ENCODE measurements at places on chromosomes 4 and X.

DNA sequence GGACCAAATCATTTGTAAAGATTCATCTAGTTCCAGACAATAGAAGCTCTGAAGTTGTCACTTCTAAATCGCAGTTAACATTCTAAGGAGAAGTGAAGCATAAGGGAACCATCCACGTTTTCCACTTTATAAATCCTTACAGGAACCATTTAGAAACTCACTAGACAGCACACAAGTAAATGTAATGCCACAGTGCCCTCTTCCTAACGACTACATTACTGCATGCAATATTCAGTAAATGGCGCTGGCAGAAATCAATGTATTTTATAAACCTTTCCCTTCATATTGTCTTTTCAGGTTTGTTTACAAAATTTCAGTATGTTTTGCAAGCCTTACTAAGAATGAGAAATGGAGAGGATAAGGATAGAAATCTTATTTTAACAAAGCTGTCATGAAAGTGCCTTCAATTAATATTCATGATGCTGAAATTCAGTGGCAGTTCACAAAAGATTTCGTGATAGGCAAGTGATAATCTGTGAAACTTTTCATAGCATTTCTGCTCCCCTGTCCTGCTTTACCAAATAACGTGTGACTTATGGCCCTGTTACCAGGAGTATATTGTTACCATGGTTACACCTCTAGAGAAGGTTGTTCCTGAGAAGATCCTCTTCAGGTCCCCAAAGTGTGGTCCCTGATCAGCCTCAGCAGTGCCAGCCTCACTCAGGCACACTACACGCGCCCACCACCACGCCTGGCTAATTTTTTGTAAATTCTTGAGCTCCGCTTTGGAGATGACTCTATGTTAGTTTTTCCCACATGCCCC lies 54.2 kb downstream of the TMA16 start:
- DNase-seq = peak; percentile 15

GRCh38 chr4:5040856-5041620 lies 10.2 kb upstream of the STK32B start:
- DNase-seq = no peak

DNA sequence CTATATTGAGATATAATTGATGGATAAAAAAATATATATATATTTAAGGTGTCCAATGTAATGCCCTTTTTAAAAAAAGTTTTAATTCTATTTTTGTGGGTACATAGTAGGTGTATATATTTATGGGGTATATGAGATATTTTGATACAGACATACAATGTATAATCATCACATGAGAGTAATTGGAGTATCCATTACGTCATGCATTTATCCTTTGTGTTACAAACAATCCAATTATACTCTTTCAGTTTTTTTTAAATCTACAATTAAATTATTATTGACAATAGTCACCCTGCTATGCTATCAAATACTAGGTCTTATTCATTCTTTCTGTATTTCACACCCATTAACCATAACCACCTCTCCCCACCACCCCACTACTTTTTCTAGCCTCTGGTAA lies 66.3 kb upstream of the DIPK2B start:
- DNase-seq = no peak

- DNase-seq = peak; percentile 17
Measured at GRCh38 chrX:107826238-107827029, 768 bp downstream of the MID2 start.

DNA sequence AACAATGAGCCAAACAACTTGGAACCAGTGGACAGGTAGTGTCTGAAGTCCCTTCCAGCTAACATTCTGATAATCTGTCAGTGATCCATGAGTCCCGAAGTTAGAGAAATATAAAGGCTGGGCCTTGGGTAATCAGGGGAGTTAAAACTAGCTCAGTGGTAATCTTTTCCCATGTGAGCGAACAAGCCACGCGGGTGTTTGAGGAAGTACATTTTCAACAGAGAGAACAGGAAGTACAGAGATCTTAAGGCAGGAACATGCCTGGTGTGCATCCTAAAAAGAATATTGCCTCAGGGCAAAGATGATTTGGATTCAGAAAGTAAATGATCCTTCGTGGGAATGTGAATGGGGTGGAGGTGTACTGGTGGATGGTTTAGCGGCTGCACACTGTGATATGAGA lies 42.9 kb downstream of the FNIP2 start:
- DNase-seq = no peak

DNA sequence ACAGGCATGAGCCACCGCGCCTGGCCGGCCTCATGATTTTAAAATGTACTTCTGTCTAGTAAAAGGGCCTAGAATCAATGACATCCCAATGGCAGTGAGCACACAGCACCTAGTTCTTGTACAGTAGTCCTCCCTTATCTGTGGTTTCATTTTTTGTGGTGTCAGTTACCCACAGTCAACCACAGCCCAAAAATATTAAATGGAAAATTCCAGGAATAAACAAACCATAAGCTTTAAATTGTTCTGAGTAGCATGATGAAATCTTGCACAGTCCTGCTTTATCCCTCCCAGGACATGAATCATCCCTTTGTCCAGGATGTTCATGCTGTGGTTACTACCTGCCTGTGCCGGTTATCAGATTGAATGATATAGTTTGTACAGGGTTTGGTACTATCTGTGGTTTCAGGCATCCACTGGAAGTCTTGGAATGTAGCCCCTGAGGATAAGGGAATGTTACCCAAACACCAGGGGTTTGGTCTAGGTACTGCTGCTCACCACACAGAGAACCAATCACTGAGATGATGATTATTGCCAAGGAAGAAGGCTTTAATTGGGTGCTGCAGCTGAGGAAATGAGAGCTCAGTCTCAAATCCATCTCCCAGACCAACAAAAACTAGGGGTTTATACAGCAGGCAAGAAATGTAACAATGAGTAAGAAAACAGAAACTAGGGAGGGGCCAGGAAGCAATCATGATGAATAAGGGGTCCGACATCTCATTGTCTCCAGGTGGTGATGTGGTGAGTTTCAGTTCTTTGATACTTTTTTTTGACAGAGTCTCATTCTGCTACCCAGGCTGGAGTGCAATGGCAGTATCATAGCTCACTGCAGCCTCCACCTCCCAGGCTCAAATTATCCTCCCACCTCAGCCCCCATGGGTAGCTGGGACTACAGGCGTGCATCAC lies 16.2 kb upstream of the FHL1 start:
- no peak for DNase-seq

- no peak for DNase-seq
Measured at GRCh38 chr4:37715889-37716402, 29.8 kb upstream of the RELL1 start.

DNA sequence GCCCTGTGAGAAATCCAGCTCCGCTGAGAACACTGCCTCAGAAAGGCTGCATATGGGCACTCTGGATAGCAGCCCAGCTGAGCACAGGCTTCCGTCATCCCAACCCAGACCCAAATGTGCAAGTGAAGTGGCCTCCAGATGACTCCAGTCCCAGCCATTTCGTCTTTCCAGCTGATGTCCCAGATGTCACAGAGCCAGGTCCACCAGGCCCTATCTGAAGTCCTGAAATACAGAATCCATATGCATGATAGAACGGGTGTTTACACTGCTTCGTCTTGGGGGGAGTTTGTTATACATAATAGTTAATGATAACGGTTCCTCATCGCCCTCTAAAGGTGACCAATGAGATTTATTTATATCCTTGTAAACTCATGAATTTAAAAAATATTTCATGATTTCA lies 72.6 kb upstream of the TRIM2 start:
- no peak for DNase-seq

DNA sequence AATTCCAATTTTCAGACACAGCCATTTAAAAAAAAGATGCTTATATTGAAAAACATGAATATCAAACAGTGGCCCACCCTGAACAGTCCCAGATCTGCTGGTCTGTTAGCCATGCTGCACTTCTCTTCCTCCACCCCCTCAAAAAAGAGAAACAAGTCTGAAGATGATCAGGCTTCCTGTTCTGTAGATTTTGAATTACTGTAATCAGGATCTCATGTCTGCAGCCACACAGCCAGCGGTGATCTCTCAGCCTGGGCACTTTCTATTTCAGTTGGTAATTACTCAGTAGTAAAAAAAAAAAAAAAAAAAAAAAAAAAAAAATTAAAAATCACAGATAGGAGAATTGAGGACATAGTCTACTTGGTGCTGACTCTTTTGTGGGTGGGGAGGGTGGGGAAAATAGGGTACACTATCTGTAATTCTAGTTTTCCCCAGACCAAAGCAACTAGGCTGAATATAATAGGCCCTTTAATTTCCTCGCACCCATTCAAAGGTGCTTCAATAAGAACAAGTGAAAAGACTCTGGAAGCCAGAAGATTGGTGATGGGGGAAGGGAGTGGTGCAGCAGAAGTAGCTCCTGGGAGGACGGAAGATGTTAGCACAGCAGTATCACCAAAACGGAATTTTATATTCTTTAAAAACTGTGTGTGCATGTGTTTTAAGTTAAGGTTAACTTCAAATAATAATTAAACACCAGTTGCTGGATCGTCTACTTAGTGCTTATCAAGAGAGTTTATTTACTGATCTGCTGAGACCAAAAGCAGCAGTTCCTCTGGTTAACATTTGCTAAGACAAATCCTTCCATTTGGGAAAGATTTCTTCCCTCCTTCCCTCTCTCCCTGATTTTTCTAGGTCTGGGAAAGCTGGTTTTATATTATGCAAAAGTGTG lies 47.0 kb downstream of the SPRY1 start:
- DNase-seq = no peak

DNA sequence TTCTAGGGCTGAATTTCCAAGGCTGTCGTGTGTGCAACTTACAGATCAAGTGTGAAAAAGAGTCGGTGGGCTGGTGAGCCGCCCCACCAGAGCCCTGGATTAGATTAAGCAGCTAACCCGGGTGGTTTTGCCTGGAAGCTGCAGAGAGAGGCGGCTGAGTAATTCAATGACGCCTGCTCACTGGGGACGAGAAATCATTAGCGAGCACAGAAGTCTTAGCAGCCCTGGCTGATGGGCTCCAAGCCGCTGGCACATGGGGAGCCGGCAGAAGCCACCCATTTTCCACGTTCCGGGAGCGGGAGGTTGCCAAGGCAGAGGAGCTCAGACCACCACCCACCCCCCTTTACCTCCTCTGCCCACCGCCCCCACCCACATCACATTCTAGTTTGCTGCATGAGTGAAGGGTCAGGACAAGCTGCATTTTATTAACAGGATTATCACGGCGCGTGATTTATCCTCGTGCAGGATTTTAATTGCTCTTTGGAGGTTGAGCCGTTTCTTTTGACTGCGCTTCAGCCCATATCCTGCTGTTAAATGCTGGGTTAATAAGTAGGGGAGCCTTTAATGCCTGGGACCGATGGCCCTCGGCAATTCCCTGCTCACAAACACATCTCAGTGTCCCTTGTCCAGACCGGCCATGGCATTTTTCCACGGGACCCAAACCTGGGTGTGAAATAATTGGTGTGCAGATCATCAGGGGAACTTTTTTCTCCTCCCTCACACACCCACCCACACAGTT lies 19.1 kb downstream of the BCOR start:
- no peak for DNase-seq

DNA sequence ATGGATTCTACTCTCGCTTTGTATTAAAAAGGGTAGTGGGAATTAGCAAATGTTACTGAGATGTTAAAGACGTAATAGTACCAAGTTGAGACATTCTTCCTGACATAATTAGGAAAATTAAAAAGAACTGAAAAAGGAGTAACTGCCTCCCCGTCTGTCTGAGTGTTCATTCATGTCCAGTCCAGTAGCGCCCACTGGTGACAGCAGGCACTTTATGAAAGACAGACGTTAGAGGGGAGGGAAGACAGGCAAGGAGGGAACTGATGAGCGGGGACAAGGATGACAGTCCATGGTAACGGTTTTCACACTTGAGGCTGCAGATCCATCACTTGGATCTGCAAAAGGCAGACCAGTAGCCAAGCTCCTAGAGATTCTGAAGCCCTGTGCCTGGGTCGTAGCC lies 326.7 kb downstream of the STK32B start:
- DNase-seq = no peak

DNA sequence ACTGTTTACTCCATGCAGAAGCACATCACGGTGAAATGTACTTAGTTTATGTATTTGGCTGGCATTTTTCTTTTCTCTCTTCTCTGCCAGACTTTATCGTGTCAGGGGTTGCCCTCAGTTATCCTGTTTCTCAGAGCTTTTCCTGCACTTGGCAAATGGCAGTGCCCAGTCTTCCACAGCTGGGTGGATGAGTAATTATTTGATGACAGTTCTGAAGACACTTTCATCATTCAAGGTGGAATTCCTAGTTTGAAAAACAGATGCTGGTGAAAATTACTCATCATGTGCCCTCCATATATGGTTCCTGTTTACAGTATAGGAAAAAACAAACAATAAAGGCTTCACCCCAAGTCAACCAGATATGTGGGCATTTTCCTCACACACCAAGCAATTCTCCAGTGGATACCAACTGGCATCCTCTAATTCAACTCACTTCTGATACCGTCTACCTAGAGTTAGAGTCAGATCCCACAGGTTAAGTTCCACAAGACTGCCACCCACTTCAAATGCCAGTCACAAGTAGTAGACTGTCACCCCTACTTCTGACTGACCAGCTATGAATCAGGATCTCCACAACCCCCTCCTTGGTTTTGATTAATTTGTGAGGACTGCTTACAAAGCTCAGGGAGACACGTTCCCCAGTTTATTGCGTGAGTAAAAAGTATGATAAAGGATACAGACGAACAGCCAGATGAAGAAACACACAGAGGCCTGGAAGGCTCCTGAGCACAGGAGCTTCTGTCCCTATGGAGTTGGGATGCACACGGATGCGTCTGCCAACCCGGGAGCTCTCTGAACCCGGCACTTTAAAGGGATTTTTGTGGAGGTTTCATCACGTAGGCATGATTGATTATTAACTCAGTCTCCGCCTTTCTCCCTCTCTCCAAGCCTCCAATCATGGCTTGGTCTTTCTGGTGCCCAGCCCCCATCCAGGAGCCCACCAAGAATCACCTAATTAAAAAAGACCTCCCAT lies 72.9 kb downstream of the CLDN34 start:
- DNase-seq = no peak

- no peak for DNase-seq
Measured at GRCh38 chr4:46975812-46976553, 17.4 kb downstream of the GABRA4 start.

DNA sequence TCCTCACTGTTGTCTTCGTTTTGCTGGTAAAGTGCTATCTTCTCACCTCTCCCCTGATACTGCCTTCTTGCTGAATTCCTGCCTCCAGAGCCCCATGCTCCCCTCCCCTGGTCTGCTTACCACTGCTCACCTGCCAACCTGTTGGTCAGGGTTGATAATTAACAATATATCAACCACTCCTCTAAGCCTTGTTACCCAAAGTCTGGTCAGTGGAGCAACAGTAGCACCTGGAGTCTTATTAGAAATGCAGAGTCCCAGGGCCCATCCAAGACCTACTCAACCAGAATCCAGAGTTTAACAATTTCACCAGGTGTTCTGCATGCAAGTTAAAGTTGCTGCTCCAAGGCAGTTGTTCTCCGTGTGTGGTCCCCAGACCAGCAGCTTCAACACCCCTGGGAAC lies 55.0 kb downstream of the EFNB1 start:
- DNase-seq = no peak

GRCh38 chrX:148416931-148417330 lies 83.5 kb upstream of the AFF2 start:
- no peak for DNase-seq

GRCh38 chrX:8720136-8720535 lies 11.8 kb downstream of the ANOS1 start:
- DNase-seq = no peak

DNA sequence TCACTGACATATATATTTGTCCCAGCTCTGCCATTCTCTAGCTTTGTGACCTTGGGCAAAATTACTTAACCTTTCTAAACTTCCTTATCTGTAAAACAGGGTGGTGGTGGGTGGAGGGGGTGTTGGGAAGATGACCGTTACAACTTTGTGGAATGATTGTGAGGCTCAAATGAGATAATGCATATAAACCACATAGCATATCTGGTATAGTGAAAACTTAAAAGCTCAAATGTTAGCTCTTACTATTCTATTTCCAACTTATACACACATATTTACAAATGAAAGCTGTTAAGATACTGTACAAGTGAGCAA lies 52.9 kb upstream of the HPRT1 start:
- no peak for DNase-seq

All from effector memory CD8-positive, alpha-beta T cell (primary cell).